HS-27A (cell line): ENCODE measurements at places on chromosomes 13 and 19.

- no peak for DNase-seq
Observed at GRCh38 chr13:103276775-103277498, 210.7 kb upstream of the SLC10A2 start.

GRCh38 chr13:79402074-79402635 is 3.9 kb downstream of the RBM26 start:
- DNase-seq, result no peak

DNA sequence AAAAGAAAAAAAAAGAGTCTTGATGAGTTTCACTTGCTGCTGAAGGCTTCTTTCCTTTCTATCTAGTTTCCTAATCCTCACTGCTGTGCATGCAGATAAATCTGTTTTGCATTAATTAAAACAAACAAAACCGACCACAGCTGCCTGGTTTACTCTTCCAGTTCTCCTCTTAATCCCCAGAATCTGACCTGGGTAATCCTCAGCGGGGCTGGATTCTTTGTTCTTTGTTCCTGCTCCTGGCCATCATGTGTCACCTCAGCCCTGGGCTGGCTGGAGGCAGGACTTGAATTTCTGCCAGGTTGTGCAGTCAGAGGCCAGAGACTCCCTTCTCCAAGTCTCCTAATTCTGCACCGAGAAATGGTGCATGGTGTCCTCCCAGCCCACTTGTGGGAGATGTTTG is 52.2 kb upstream of the CYP4F8 start:
- no peak for DNase-seq

DNA sequence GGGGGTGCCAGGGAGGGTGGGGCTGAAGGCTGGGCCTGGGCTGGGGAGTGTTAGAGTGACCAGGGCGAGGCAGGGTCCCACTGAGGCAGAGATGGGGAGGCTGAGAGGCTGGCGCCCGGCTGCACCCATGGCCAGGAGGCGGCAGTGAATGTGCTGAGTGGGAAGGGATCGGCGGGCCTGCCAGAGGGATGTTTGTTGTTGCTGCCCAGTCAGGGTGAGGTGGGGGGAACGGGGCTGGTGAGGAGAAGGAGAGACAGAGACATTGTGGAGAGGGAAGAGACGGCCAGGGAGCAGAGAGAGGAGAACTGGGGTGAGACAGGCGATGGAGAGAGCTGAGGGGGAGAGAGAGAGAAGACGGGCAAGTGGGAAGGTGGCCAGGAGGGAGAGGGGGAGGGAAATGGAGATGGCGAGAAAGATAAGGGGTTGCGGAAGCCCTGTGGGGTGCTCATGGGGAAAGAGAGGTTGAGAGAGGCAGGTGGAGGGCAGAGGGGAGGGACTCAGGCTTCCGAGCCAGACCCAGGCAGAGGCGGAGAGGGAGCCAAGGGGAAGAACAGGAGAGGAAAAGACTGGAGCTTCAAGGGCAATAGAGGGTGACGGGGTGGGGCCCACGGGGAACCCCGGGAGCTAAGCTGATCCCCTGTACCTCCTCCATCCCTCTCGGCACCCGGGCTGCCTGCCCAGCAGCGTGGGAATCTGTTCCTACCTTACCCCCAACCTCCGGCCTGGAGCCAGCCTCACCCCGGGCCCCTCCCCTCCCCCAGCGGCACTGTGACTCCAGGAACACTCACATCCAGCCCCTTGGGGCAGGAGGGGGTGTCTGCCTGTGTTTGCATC is 690 bp upstream of the B3GNT8 start:
- DNase-seq, result no peak
